ENCODE measurements at places on chromosomes 12 and 14. TPM values are rescaled to one million over a fixed set of nuclear protein-coding genes. Genes with fewer than 3 reads are reported as not detected.

DNA sequence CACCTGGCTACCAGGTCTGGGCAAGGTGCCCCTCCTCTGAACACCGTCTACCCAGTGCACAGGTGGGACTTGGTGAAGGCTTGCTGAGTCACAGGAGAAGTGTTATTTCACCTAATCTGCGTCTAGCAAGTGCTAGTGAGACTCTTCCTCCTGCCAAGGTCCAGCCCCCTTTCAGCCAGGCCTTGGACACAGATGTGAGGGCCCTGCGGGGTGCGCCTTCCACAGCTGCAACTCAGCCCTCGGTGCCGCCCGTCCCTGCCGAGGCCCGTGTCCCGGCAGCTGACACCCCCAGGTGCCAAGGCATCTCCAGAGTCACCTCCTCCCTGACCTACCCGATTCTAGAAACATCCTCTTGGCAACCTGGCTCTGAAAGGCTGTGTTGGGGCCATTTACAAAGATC is 55.1 kb downstream of the PRIMA1 start:
- no peak for DNase-seq

DNA sequence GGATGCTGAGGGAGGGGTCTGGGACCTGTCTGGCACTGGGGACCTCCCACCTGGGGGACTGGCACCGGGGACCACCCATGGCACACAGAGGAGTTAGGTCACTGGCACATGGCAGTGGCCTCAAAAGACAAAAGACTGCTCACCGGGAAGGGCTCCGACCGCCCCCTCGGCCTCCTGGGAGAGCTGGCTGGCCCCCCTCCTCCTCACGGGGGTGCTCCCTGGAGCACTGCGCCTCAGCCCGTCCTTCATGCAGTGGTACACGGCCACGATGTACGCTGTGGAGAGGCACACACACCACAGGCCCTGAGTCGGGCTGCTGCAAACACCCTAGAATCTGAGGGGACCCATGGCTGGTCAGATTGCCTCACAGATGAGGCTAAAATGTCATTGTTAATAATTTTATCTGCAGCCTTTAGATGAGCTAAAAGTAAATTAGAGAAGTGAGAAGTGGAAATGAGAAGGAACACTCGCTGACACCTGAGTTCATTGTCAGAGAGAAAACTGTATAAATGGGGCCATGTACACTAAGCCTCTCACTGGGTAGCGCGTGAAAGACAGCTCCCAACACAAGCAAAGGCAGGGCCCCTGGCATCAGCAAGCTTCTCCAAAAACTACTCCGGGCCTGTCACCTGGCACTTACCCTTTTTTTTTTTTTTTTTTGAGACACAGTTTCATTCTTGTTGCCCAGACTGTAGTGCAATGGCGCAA is 14.1 kb downstream of the P2RX2 start:
- DNase-seq: no peak

TPH2 gene
- not detected for total RNA-seq

NANOG gene
- total RNA-seq: 0.27 TPM

HOXC9 gene
- total RNA-seq: not detected

- no peak for DNase-seq
Observed at GRCh38 chr12:23722655-23723054, 226.8 kb downstream of the SOX5 start.

PCBP2 gene
- 1,031 TPM for total RNA-seq

- DNase-seq: no peak
Observed at GRCh38 chr14:55724736-55725135, 144.7 kb downstream of the KTN1 start.

- no peak for DNase-seq
Observed at GRCh38 chr12:64466178-64466577, 14.3 kb downstream of the TBK1 start.

GRCh38 chr14:72614891-72615415 is 278.9 kb downstream of the DPF3 start:
- DNase-seq: no peak

DNA sequence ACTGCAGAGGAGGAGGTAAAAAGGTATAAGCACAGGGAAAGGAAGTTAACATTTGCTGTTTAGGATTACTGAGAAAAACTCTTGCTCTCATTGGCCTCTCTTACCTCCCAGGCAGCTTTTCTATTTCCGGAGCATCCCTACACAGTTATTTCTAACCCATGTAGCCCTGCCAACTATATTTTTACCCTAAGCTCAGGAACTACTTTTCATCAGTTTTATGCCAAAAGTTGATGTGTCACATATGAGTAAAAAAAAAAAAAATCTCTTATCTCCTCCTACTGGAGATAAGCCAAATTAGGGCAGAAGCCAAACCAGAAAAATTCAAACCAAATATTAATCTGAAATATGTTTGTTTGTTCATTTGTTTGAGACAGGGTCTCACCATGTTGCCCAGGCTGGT is 34.4 kb upstream of the PSMA6 start:
- no peak for DNase-seq

CELA1 gene
- total RNA-seq: not detected

- no peak for DNase-seq
Observed at GRCh38 chr14:100824091-100824551, 1.8 kb upstream of the MEG3 start.

ASPG gene
- not detected for total RNA-seq

- no peak for DNase-seq
Observed at GRCh38 chr14:23435543-23436326, at the start of gene MYH7. MYH7 (minus strand) TSS chr14:23435660; CDS start chr14:23433732, 1,928 bp downstream.

PLCZ1 gene
- not detected for total RNA-seq

DNA sequence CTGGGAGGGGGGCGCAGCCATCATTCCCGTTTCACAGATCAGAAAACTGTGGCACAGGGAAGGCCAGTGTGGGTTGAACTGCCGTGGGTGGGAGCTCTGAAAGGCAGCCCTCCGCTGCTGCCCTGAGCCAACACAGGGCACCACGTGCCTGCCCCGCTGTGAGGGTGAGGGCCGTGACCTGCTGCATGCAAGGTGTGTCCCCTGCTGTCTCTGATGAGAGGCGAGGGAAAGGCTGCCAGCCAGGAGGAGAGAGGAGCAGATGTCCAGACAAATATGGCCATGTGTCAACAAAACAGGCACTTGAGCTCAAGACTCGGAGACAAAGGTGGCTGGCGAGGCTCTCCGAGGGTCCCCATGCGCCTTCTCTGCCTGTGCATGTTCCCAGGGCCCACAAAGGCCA is 108.8 kb downstream of the RBM19 start:
- DNase-seq: no peak

DNA sequence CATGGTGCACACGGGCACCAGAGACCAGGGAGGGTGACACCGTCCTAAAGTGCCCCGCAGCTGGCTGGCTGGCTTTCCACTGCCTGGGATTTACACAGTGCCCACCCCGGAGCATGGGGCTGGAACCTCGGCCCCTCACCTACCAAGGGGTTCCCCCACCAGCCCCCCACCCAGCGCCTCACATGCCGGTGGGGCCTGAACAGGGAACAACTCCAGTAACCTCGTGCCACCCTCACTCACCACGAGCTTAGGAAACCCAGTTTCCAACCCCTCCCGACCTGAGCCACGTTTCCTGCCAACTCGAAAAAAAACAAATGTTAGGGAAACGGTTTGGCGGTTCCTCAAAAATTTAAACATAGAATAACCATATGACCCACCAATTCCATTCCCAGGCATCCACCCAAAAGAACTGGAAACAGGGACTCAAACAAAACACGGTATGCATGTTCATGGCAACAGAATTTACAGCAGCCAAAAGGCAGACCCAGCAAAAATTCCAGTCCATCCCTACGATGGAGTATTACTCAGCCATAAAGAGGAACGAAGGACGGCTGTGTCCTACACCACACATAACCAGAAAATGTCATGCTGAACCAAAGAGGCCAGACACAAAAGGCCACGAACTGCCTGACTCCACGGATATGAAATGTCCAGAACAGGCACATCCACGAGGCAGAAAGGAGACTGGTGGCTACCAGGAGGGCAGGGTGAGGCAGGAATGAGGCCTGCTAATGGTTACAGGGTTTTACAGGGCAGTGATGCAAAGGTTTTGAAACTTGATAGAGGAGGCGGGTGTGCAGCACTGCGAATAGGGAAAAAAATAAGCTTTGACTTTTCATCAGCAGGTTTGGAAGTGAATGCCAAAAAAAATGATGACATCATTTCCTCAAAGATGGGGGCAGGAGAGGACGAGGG is 68.9 kb downstream of the NCOR2 start:
- DNase-seq: no peak

WSCD2 gene
- not detected for total RNA-seq

DNA sequence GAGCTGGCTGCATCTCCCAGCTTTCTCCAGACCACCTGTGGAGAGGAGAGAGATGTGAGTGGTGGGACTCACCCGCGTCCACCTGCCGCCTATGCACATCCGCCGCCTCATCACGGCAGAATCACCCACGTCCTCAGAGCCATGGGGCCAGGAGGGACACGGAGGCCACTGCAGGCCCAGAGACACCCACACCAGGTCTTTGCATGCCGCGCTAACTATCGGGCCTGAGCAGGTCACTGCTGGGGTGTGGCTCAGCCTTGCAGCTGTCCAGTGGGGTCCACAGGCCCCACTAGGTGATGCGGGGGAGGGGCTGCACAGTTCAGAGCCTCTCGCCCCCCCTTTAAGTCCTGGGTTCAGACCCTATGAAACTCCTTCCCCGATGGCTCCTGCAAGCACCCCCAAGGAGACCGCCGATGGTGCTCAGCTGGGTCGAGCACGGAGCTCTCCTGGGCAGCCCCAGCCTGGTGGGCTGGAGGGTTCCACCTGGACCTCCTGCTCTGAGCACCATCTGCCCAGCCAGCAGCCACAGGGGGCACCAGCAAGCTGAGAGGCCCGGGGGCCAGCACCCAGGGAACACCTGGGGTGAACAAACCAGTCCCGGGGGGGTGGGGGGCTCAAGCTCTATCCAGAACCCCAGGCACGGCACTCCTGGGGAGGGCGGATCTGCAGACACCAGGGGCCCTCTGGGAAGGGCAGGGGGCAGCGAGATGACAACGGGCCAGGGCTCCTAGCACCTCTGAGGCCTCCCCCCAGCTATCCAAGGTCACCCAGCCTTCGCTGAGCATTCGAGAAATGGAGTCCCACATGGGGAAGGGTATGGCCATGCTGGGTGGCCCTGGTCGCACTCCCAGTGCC is 34.3 kb downstream of the CCNK start:
- no peak for DNase-seq

DNA sequence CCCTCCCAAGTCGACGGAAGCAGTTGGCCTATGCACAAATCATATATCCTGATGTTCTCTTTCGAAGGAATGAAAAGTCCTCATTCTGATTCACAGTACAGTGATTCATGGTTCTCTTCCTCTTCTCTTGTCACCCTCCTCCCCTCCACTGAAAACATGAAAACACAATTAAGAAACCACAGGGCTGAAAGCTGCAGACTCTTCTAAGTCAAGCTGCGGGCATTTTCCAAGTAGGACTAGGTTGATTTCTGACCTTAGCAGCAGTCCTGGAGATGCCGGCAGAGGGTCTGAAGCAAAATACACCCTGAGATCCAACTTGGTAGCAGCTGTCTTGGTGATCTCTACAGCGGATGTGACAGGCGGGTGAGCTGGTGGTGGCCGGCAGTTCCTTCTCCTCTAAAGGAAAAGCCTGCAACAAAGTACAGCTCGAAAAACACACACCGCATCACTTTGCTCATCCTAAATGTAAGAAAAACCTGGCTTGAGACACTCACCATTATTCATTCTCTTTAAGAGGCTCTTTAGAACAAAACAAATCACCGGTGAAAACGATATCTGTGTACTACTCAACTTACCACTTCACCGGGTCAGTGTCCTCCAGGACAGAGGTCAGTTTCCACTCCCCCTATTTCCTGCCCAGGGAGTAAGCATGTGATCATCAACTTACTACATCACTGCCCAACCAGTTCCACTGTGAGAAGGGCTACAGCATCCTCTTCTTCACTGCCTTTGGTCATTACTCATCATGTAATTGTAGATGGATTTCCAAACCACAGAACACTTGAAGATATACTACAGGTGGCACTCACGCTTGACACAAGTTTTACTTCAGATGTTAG is 6.0 kb downstream of the TMCC3 start:
- DNase-seq: no peak
